ENCODE measurements at places on chromosomes 7 and 10.

DNA sequence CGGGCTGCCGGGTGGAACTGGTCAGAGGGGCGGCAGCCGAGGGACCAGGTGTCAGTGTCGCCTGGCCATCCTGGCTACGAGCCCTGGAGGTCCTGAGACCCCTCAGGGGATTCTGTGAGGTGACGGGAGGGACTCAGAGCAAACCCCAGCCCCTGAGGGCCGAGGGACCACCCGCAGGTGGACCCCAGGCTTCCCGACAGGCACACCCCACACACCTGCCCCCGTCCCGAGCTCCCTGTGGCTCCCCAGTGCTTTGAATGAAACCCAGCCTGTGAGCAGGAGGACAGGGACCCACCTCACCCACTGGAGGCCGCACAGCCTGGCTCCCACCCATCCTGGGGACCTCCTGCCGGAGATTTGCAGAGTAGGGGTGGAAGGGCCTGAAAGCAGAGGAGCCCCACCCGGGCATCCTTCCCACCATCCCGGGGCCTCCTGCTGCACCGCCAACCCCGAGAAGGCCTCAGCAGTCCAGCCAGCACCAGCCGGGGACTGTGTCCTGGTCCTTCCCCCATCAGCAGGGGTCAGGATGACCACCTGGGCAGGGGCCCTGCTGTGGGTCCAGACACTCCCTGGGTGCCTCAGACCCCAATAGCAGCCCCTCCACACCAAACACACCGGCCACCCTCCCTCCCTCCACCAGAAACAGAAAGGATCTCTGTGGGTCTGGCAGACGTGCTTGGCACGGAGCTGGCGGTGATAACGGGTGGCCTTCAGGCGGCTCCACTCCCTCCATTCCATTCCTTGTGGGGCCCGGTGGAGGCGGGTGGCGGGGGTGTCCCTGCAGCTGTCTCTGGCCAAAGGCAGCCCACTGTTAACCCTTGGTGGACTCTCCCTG is 13.9 kb downstream of the VENTX start:
- no peak for DNase-seq

DNA sequence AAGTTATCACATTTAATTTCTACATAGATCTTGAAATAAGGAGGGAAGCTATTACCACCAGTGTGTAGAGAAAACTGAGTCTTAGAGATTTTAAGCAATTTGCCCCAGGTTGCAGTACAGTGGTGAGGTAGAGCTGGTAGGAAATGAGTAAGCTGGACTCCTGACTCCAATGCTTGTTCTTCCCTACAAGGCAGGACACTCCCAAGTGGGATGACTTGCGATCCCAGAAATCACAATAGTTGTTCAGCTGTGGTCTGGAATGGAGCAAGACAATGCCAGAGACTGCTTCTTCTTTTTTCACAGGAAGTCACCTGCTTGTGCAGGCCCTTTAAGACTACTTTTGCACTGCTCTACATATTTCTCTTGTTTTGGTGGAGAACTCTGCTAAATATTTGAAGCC is 327.2 kb upstream of the BMPER start:
- no peak for DNase-seq

DNA sequence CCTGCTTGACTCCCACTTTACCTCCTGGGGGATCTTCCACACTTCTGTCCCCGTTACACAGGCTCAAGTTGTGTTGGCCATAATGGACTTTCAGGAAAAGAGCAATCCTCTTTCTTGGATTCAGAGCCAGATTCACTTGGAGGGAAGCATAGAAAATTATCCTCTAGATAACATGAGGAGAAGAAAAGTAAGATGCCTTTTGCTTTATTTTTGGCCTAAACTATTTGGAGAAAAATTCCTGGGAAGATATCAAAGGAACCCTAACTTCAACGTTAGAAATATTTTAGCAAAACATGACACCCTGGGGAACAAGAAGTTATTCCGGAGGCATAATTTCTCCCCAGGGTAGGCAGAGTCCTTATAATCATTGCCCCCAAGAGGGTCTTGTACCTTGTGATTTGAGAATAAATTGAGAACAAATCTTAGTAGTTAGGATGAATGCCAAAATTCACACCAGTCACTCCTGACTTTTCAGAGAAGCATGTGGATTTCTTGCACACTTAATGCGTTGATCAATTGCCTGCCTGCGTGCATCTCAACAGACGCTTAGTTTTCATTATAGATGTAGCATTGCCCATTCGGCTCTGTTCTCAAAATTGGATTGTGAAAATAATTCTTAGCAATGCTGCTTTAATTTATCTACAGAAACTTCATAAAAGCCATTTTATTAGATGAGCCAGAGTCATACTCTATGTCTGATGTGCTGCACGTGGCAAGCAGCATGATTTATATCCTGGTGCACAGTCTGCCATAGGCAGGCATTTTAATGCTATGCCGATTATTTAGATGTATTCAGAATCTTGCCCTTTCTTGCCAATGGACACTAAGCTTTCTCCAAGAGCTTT is 224.4 kb downstream of the C7orf25 start:
- no peak for DNase-seq

GRCh38 chr7:12369072-12369471 is 34.6 kb downstream of the VWDE start:
- no peak for DNase-seq

- peak; percentile 21 for DNase-seq
Observed at GRCh38 chr7:129949292-129950133, 3.2 kb downstream of the UBE2H start.

- DNase-seq = no peak
Observed at GRCh38 chr7:101754424-101755159, 62.8 kb upstream of the CUX1 start.

Measured in stimulated activated CD4-positive, alpha-beta T cell treated with anti-CD3 and anti-CD28 coated beads, Interleukin-1b, Interleukin-23, amount 100 ng/mL, for 48 hours (primary cell).